ENCODE measurements at places on chromosomes 7 and 10.

- no peak for DNase-seq
Observed at GRCh38 chr7:44045226-44046014, 918 bp downstream of the DBNL start.

DNA sequence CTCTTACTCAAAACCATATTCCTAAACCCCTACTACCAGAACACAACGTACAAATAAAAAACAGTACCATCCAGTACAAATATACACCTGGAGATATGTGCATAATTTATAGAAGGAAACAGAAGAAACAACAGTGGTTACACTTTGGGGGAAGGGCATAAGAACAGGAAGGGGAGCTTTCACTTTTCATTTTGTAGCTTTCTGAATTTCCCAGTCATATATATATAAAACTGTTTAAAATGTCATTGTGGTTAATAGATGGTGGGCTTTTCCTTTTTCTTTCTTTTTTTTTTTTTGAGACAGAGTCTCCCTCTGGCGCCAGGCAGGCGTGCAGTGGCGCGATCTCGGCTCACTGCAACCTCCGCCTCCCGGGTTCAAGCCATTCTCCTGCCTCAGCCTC lies 47.2 kb downstream of the MALSU1 start:
- no peak for DNase-seq

DNA sequence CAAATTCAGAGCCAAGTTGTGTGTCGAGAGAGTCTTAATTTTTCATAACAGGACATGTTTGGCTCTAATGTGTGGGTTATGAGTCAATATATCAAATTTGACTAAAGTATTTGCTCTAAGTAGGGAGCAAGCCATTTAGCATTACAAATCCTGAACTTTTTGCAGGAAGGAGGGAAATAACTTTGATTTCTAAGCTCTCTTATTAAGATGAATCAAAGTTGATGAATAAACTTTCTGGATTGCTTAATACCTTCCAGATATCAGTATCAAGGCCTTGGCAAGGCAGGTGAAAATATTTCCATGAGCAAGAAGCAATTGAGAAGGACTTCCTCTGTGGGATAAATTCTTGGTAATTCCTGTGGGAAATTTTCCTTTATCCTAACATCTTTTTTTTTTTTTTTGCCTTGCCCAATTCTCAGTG lies 258.8 kb downstream of the AHR start:
- DNase-seq, result no peak

- DNase-seq, result no peak
Observed at GRCh38 chr10:125159932-125160855, at the start of gene CTBP2. Gene CTBP2 (minus strand): TSS chr10:125160563.

DNA sequence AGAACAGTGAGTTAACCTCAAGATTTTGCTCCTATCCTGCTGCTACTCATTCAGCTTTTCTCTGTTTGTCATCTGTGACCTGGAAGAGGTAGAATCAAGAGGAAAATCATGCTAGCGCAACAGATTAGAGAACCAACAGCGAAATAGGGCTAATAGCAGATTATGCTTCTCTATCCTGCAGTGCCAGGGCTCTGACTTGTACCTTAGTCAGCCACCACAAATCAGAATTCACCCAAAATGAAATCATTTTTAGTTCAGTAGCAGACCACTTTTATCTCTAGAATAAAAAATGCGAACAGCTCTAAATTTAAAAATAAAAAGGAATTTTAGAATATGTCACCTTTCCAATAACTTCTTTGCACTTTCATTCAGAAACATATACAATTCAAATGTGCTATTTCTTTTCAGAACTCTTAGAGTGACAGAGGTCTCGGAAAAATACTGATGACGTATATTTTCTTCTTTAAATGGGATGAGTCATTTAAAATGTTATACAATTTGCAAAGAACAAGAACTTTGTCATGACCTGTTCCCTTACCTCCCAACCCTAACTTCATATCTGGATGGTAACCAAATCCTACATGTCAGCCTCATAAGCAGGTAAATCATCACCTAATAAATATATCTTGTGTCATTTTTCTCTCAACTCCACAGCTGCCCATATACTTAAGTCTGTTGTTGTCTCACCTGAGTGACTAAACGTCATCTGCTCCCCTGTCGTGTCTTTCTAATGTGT lies 896.4 kb downstream of the PCDH15 start:
- no peak for DNase-seq

GRCh38 chr10:47050618-47051455 lies 139.6 kb downstream of the PTPN20 start:
- no peak for DNase-seq

GRCh38 chr10:122047560-122047959 lies 58.6 kb downstream of the TACC2 start:
- no peak for DNase-seq

- peak; percentile 94 for DNase-seq
Observed at GRCh38 chr7:140506788-140507464, 27.6 kb upstream of the MKRN1 start.

DNA sequence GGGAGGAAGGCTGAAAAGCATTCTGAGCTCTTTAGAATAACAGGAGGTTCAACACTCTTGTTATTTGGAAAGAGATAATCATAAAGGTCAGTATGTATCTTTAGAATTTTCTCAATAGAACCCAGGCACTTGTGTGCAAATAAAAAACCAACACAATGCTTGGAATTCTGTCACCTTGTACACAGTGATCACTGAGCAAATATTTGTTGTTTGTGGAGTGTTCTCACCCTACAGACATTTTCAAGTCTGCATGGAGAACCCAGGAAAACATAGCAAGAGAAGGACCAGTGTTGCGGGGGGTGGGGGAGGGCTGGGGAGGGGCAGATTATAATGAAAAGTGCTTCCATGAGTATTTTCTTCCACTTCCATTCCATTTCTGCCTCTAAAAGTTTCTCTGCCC lies 87.4 kb downstream of the FAM107B start:
- no peak for DNase-seq

Measured in NCI-H1417 treated with DMSO at 0.1 percent for 48 hours (cell line).